Caudate nucleus (tissue), 63 donors: ENCODE measurements at places on chromosomes 13 and 19.

DNA sequence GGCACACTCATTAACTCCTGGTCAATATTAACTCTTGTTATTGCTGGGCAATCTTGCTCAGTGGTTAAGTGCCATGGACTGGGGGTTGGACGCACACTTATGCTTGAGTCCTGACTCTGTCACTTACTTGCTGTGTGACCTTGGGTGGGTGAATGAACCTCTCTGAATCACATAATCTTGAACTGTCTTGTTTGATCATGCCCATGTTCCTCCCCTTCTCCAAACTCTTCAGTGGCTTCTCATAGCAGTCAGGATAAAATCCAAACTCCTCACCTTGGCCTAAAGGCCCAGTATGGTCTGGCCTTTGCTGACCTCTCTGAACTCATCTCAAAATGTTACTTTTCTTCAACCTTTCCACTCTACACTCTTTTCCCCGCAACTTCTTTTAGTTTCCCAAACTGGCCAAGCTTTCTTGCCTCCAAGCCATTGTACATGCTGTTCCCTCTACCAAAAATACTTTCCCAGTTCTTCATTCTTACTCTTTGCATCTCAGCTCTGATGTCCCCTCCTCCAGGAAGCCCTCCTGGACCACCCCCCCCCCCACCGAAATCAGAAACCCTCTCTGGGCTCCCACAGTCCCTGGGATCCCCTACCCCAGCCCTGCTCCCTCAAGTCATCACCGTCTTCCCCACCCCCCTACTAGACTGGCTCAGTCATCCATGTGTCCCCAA lies 2.4 kb downstream of the MYPOP start:
- DNase-seq, result no peak

DNA sequence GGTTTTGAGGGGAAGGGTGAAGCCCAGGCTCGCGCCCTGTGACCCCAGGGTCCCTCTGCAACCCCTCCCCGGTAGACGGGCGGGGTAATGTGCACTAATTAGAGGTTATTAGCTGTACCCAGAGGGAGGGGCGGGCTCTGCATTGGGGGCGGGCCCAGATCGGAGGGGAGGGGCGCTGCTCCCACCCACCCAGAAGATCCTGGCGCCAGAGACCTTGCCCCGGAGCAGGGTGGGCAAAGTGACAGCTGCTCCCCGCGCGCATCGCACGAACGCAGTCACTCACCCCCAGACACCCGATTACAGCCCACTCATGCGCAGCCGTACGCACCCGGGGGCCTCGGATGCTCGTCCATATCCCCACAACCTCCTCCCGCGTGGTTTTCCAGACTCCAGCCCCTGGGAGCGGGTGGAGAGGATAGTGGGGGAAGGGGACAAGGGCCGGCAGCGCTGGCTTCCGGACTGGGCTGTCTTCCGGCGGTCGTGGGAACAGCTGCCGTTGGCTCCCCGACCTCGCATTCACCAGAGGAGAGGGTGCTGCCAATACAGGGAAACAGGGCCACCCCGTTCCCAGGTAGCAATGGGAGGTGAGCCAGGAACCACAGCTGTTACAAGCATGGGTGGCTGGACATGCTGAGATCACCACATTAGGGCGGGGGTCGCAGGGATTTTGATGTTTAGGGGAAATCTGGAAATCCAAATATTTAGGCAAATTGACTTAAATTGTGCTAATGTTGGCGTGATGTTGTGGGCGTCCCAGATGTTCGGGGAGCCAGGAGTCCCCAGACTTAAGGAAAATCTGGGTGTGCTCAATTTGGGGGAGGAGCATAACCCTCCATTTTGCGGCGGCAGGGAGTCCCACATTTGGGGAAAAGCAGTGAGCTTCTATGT lies 2.9 kb upstream of the HOOK2 start:
- no peak for DNase-seq

GRCh38 chr19:16449330-16449961 lies 22.3 kb downstream of the EPS15L1 start:
- no peak for DNase-seq

- no peak for DNase-seq
Observed at GRCh38 chr13:44273991-44274770, 99.4 kb upstream of the SERP2 start.

- DNase-seq, result no peak
Observed at GRCh38 chr19:18368504-18369222, 17.3 kb upstream of the GDF15 start.

DNA sequence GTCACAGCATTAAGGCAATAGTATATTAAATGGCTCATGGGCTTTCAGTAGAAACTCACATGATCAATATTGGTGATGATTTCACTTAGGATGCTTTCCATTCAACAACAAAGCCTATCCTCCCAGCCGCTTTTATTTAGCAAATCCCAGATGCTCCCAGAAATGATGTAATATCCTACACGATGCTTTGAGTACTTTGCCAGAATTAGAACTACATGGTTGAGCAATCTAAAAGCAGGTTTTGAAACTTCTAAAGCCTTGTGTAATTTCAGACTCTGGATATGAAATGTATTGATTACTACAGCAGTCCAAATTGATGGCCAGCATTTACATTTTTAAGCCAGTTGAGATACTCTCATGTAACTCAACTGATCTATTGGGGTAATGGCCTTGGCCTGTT lies 13.6 kb downstream of the DLEU7 start:
- DNase-seq, result no peak
